ENCODE measurements at places on chromosomes 11 and 22.

DNA sequence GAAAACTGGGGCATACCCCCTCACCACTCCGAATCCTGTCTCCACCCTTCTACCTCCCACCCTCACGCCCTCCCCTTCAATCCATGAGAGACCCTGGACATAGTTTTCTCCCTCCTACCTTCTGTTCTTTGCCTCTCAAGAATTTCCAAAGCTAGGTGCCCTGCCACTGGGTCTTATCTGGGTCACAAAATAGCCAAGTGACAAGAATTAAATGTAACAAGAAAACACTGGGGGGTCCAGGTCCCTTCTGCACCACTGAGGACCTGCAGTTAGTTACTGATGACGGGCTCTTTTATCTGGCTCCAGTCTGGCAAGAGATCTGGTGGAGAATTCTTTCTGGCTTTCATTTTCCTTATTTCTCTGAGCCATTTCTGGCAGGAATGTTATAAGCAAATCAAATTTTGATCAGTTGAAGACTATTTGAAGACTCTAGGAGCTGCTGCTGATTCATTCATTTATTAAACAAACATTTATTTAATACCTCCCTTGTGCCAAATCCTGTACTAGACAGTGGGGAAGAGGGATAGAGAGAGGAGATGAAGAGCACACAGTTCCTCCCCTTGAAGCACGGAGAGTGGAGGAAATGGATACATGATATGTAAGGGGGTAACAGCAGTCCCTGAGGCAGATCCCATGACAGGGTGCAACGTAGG, 135.2 kb downstream of the RRAS2 start:
- DNase-seq, result no peak

- no peak for DNase-seq
Observed at GRCh38 chr11:86066657-86067008, 2.3 kb downstream of the PICALM start.

DNA sequence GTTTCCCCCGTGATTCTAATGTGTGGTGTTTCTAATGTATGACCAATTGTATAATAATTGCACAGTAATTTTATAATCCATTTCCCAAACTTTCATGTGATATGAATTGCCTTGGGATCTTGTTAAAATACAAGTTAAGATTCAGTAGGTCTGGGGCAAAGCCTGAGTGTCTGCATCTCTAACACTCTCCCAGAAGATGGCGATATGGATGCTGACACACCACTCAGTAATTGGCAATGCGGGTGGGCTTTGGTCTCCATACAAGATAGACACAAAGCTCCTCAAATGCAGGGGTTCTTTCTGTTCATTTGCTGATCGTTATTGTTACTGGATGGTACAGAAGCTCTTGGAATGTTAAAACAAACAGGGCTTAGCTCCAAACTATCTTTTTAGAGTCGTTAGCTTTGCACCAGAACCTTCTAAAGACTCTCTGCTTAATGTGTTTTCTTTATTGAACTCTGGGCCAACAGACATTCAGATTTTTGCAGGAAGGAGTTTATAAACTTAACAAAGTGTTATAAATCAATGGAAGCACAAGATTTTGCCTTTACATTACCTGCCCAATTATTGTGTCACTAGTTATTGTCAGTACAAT, 45.4 kb upstream of the ANO3 start:
- DNase-seq, result no peak

- DNase-seq, result no peak
Observed at GRCh38 chr22:36073476-36073875, 44.9 kb upstream of the RBFOX2 start.

DNA sequence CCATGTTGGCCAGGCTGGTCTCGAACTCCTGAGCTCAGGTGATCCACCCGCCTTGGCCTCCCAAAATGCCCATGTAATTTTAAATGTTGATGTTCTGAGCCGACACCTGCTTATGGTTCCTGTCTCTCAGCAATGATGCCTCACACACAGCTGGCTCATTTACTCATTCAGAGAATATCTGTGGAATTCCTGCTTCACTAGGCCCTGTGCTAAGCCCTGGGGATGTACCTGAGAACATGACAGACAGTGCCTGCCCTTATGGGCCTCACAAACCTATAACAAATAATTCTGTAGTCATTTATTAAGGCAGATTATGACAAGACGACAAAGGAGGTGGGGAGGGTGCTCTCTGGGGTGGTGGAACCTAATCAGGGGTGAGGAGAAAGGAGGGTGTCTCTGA, 93.7 kb downstream of the PRR5L start:
- DNase-seq, result no peak

GRCh38 chr22:44918166-44918924, 91.5 kb downstream of the PHF21B start:
- no peak for DNase-seq

- no peak for DNase-seq
Observed at GRCh38 chr22:17785185-17786184, 11.2 kb upstream of the BID start.

DNA sequence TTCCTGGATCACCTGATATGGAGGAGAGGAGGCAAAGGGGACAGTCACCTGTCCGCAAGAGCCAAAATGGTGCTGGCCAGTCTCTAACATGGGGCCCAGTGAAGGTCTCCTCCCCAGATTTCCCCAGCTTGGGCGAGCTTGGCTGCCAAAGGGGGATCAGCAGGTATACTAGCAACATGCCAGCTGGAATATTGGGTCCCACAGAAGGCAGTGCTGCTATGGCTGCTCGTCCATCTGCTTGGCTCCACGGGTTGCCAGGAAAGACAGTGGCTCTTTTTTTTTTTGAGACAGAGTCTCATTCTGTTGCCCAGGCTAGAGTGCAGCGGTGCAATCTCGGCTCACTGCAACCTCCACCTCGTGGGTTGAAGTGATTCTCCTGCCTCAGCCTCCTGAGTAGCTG, 12.7 kb upstream of the KAT5 start:
- DNase-seq, result no peak

GRCh38 chr11:113189909-113190667, 124.3 kb upstream of the TTC12 start:
- DNase-seq, result no peak

GRCh38 chr22:40332319-40332781, 13.9 kb upstream of the ADSL start:
- DNase-seq, result no peak

DNA sequence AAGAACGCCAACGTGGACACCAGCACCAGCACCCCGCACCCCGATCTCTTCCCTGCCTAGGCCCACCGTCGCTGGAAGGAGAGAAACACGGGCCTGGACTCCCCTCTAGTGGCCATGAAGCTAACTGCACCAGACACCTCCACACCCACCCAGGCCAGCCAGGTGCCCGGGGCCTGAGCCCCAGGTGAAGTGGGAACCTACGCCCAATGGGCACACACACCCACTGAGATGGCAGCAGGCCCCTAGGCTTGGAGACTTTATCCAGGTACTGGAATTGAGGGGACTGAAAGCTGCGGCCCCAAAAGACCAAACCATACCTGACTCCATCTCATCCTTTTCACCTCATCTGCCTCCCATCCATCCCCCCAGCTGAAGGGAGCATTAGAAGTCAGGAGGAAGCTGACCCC, 81.0 kb downstream of the BUD13 start:
- peak; percentile 75 for DNase-seq
